ENCODE measurements at places on chromosomes 12 and 14.

DNA sequence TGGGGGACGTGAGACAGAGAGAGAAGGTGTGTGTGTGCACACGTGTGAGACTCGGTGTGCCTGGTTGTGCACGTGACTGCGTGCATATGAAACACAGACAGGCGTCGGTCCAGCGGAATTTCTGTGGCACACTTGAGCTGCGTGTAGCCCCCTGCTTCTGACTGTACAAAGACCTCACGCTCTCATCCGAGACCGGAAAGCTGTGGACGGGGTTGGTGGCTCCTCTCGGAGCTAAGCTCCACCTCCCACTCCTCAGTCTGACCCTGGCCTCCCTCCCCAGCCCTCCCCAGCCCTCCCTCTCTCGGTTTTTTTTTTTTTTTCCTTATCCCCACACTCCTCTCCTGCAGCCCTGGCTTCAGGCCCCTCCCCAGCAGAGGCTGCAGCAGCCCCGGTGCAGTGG, 8.3 kb upstream of the C14orf180 start:
- DNase-seq = no peak

DNA sequence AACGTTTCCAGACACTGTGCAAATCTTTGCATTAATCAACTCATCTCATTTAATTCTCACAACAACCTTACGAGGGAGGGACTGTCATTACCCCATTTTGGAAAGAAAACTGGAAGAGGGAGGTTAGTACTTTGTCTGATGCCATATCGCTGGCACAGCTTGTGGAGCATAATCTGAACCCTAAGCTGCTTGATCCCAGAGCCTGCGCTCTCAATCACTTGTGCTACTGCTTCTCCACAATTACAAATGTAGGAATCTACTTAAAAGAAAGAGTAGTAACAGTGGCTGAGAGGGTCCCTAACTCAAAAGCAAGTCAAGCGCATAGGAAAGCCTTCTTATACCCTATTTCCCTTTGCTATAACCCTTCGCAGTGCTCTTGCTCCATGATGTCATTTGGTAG, 3.2 kb downstream of the EFS start:
- DNase-seq = no peak

GRCh38 chr12:5511256-5511643, 79.3 kb downstream of the NTF3 start:
- DNase-seq = no peak

- DNase-seq = no peak
These were observed 124.5 kb upstream of the TBX5 start for GRCh38 chr12:114530417-114530816.

DNA sequence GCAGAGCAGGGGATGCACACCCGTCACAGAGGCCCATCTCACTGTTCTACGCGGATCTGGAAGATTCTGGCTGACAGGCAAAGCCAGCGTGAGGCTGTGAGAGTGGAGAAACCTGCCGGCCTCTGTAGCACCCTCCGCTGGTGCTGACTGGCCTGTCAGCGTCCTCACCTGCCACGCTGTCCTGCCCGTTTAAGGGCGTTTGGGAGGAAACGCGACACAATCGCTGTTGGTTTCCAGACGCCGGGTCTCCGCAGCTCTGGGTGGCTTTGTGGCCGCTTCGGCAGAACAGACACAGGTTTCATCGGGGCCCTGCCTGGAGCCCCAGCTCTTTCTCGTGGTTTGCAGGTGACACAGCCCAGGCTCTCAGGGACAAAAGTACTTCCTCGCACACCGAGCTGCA, 70.6 kb downstream of the NOC4L start:
- no peak for DNase-seq

DNA sequence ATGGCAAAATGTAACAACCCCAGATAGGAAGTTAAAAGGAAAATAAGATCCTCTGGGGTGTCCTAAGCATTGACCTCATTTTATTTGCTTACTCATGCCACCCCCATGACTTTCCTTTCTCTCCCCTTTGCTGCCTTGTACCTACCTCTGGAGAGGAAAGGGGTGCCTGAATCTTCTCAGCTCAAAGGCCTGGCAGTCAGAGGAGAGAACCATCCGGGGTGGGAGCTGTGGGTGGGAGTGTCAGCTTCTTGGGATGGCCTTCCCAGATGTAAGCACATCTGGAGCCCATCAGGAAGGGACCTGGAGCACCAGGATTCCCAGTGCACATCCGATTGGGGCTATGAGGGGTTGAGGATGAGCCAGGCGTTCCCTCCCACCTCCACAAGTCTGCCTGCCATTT, 5.2 kb upstream of the ITGA5 start:
- no peak for DNase-seq

DNA sequence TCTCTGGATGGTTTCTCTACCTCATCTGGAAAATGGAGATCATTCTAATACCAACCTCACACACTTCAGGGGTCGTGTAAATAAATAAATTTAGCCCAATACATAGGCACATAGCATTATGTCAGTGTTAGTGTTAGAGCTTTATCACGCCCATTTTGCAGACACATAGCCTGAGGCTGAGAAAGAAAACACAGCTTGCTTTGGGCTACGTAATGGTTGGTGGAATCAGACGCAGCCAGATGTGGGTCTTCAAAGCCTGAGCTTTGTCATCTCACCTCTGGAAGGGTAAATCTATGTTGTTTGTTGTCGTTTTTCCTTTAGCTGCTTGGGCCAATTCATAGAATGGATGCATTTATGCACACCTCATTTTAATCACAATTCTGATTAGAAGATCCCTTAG, 191.6 kb downstream of the RBM19 start:
- DNase-seq = no peak

DNA sequence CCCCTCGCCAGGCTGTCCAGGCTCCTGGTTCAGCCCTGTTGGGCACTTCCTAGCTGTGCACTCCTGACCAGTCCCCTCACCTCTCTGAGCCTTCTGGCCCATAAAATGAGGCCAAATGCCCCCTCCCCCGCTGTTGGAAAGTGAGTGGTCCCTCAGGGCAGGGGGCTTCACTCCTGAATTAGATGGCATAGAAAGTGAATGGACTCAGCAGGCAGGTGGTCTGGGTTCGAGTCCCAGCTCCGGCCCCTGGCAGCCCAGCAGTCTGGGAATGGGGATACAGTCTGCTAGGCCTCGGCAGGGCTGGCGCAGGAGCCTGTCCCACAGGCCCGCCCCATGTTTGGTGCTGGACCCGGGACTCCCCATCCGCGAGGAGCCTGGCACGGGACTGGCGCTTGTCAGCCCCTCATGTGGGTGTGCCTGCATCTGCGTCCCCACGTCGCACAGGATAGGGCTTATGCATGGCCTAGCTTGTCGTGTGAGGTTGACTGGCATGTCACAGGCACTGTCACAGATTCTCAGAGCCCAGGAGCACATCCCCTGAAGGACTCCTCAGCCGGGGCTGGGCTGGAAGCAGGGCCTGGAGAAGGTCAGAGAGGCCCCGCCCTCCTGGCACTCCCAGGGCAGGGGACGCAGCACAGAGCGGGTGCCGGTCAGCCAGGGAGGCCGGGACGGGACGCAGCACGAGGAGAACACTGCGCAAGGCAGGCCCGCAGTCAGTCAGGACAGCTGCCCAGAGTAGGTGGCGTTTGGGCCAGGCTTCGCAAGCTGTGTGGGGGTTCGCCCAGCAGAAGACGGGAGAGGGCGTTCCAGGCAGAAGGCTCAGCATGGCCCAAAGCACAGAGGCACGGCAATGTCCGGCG, 40.5 kb downstream of the DIO3 start:
- no peak for DNase-seq

GRCh38 chr14:63276492-63277342, 42.0 kb downstream of the GPHB5 start:
- peak; percentile 77 for DNase-seq

DNA sequence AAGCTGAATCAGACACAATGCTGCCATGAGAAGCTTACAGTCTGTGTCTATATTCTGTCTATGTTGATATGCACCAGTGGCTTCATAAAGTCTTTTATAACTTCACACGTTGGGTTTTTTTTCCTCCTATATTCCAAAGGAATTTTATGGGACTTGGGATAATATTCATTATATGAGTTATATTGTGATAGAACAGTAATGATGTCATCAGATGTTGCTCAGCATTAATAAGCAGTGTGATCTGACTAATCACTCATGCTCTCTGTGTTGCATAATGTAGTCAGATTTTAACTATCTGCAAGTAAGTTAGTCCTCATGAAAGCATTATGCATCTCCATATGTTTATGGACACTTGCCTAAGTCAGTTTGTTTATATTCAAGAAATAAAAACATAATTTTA, 159.6 kb downstream of the PLCZ1 start:
- peak; percentile 42 for DNase-seq

GRCh38 chr12:54427106-54427505, 8.0 kb upstream of the ITGA5 start:
- no peak for DNase-seq

DNA sequence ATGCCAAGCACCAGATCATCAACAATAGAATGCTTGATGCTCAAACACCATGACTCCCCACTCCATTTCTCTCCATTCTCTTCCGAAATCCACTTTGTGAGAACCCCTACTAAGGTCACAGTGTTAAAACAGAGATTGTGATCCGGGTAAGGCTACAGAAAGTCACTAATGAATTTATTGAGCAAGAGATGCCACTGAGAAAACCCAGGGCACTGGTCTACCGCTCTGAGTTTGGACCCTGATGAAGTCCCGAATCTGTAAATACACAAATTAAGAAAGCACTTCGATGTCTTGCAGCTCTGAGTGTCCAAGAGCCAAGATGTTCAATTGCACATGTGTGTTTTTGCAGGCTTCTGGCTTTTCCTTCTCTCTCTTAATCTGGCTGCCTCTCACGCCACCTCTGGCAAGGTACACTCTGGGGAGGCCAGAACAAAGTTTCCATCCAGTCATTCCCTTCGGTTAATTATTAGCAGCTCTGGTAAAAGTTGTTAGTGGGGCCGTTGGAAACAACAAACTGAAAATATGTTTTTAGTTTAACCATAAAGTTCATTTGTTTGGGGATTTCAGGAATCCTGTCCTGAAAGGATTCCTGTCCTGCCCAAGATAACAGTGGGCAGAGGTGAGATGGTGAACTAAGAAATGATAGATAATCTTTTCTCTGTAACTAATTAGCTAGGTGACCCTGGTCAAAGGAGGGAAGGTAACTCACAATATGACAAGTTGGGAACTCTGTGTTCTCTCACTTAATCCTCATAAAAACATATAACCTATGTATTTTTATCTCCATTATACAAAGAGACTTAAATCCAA, 75.4 kb downstream of the BTG1 start:
- no peak for DNase-seq

DNA sequence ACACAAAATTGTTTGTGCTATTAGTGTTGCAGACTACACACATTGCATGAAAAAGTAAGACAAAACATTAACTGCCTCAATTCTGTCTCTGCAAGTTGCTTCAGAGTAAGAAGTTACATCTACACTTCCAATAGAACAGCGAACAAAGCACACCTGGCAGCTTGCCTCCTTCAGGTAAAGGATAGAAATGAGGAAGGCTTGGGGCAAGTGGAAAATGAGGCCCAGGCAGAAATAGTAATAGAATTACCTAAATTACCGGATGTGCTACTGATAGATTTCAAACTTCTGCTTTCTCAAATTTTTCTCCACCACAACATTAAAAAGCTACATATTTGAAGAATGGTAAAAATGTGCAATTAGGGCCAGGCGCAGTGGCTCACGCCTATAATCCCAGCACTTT, 37.7 kb downstream of the CCDC175 start:
- DNase-seq = no peak

DNA sequence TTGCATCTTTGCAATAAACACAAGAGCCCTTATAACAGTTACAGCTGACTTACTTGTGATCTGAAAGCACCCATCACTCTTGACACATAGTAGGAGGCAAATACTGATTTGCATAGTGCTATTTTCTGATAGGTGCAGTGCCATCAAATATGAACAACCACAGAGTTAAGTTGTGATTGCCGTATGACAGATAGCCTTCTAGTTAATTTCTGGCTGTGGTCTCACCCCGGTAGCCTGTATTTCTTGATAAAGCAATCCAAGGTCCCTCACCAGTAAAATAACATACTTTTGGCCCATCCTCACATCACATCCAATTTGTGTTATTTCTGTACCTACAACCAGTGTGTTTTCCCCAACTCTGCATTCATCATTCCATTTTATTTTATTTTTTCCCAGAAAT, 23.3 kb upstream of the STYK1 start:
- no peak for DNase-seq

- DNase-seq = no peak
These were observed 7.1 kb upstream of the LGMN start for GRCh38 chr14:92755495-92755894.

DNA sequence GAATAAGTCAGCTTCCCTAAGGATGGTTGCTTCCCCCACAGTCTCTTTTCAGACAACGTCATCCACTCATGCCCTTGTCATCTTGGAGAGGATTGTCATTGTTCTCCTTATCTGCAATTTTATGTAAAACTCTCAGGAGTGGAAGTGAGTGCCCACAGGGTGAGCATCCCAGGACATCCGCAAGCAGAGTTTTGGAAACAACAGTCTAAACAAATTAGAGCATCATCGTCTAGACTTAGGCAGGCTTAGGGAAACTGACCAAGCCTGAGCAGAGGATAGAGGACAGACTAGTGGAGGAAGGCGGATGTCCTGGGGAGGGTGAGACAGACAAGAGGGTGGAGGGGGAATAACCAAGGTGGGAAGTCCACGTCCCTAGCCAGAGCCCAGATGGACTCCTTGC, 63.7 kb upstream of the BDKRB2 start:
- DNase-seq = no peak

GRCh38 chr14:68230950-68231717, 411.6 kb downstream of the RAD51B start:
- DNase-seq = no peak

DNA sequence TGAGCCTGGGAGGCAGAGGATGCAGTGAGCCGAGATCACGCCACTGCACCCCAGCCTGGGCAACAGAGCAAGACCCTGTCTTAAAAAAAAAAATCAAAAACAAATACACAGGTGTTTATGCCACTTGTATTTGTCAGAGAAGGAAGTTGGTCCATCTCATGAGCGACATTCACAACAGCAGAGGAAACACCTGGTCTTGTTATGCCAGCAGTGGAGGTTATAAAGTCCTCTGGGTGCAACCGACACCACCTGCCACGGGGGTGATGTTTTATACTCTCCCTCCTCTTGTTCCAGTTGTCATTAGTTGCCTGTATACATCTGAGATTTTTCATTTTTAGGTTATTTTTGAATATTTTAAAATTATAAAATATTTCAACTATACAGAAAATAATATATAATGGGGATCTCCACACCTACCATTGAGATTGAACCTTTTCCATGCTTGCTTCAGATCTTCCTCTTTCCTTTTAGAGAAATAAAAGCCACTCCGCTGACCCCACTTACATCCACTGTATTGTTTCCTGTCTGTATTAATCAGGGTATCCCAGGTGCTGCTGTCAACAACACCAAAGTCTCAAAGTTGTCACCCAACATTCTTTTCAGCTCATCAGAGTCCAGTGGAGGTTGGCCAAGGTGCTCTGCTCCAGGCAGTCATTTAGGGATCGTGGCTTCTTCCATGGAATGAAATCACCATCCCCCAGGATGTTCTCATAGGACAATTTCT, 65.1 kb downstream of the RNFT2 start:
- DNase-seq = no peak

- DNase-seq = no peak
These were observed 93.1 kb upstream of the PKP2 start for GRCh38 chr12:32989705-32990104.

DNA sequence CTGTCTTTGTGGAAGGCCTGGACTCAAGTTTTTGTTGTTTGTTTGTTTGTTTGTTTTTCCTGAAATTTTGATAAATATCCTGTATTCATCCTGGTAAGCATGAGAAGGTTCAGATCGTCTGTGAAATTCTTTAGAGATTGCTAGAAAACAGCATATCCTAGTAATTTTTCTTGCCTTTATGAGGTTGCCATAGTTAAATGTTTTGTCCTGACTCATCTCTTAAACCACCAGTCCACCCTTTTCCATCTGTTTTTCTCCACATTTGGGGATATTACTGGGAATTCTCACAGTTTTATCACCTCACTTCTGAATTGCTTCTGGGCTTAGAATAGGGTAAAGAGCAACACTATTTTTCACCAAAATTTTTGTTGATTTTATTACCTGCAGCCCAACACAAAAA, 248.3 kb downstream of the FBXL14 start:
- no peak for DNase-seq

Measured in foreskin fibroblast (primary cell).